IMR-90 (cell line): ENCODE measurements at places on chromosomes 4 and X. TPM values are rescaled to one million over a fixed set of nuclear protein-coding genes. Genes with fewer than 3 reads are reported as not detected.

Gene GRIA2
- total RNA-seq = not detected in 2 replicates

Gene PLK4
- total RNA-seq = 15.1 and 16.1 TPM in 2 replicates

Gene NAA11
- total RNA-seq = not detected in 2 replicates

Gene TRAM1L1
- total RNA-seq = 3.4 and 5.3 TPM in 2 replicates
